ENCODE measurements at places on chromosomes 3 and 15.

GRCh38 chr3:120348065-120348990, 826 bp downstream of the LRRC58 start:
- peak; percentile 33 for DNase-seq

GRCh38 chr3:192747746-192748145, 20.4 kb upstream of the FGF12 start:
- no peak for DNase-seq

- no peak for DNase-seq
Observed at GRCh38 chr15:89442671-89443307, 53.6 kb downstream of the RHCG start.

DNA sequence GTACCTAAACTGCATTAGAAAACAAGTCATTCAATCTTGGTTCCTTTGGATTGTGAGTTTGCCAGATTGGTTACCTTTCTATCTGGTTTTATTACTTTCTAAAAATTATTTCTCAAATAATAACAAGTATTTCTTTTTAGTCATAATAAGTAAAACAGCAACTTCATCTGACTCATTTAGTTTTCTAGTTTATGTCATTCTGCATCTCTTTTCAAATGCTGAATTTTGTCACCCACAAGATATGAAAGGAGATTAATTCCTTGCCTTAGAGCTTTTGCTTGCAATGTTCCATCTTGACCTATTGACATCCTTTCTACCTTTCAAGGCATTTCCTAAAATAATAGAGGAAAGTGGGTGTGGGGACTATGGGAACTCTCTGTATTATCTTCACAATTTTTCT, 253.6 kb upstream of the PEX5L start:
- DNase-seq = no peak

DNA sequence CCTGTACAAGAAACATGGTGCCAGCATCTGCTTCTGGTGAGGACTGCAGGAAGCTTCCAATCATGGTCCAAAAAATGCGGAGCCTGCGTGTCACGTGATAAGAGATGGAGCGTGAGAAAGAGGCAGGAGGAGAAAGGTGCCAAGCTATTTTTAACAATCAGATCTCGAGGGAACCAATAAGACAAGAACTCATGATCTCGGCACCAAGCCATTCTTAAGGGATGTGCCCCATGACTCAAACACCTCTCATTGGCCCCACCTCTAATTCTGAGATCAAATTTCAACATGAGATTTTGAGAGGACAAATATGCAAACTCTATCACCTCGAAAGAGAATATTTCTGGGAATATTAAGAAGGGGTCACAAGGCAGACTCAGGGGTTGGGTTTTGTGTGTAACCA, 107.2 kb downstream of the PYDC2 start:
- DNase-seq = no peak

DNA sequence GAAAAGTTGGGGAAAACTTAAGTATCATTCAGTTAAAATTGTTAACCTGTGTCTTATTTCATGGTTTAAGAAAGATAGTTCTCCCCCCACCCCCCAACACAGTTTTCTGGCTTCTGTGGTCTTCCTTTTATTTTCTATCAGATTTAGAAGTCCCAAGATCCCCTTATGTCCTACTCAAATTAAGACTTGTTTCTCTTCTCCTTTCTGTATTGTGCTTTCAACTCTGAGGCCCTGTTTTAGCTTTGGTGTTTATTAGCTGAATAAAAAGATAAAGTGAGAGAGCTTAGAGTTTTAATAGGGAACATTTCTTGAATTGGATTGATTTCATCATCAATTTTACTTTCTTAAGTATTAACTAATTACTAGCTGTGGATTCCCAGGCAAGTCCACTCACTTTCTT, 62.6 kb downstream of the AKAP13 start:
- DNase-seq = no peak

- no peak for DNase-seq
Observed at GRCh38 chr3:185900228-185900627, 37.6 kb downstream of the TRA2B start.

- DNase-seq = no peak
Observed at GRCh38 chr15:38130205-38130567, 122.5 kb upstream of the SPRED1 start.

DNA sequence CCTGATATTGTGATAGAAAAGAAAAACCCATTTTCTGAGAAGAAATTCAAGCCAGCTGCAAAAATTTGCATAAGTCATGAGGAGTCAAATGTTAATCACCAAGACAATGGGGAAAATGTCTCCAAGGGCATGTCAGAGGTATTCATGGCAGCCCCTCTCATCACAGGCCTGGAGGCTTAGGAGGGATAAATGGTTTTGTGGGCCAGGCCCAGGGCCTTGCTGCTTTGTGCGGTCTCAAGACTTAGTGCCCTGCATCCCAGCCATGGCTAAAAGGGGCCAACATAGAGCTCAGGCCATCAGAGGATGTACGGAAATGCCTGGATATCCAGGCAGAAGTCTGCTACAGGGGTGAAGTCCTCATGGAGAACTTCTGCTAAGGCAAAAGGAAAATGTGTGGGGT, 631.1 kb downstream of the NLGN1 start:
- no peak for DNase-seq

GRCh38 chr15:68220489-68220888, 9.0 kb downstream of the CLN6 start:
- no peak for DNase-seq

GRCh38 chr15:47820747-47821319, 103.5 kb downstream of the SEMA6D start:
- no peak for DNase-seq

DNA sequence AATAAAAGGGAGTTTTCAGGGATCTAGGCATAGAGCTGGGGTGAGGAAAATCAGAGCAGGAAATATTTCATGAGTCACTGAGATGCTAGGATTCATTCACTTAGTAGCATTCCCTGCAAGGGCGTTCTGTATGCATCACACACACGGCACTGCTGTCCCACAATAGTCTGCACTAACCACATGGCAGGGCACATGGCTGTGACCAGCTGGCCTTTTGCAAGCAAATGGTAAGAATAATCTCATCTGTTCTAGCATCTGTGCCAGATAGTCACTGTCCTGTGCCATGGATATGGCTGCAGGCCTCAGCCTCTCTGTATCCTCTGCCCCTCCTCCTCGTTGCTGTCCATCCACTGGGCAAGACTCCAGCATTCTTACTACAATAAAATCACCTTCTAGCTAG, 37.8 kb downstream of the BOC start:
- DNase-seq = no peak

DNA sequence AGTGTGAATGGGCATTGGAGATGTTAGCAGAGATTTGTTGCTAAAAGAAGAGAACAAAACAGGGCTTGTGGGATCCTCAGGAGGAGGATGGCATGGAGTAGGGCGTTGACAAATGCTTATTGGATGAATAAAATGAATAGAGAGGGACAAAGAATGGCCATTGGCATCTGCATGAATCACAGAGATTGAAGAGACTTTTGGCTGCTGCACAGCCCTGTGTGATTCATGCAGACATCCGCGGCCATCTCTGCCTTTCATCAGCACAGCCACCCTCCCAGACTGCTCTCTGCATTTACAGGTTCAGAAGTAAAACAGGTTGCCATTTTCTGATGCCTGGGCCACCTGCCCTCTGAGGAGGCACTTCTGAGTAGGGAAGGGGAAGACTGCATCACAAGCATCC, 397.9 kb downstream of the EPHB1 start:
- DNase-seq = no peak

- no peak for DNase-seq
Observed at GRCh38 chr15:98803228-98804056, 155.1 kb downstream of the IGF1R start.

GRCh38 chr3:49721896-49722781, 1.6 kb downstream of the GMPPB start:
- DNase-seq = no peak

- DNase-seq = no peak
Observed at GRCh38 chr15:77612958-77613601, 19.6 kb downstream of the LINGO1 start.

GRCh38 chr3:105503191-105503593, 136.5 kb downstream of the ALCAM start:
- no peak for DNase-seq

DNA sequence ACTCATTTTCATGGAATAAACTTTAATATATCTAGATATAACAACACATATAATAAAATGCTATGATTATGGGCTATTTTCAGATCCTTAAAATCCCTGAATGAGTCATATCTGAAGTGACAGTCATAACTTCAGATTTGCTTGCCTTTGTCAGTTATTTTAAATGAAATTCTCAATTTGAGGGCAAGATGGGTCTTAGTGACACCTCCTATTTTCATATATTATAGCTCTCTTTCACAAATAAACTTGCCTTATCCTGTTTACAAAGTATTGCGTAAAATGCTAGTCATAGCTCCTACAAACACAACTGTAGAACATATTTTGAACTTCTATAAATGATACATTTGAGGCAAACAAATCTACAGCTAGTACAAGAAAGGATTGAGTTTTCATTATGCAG, 6.2 kb upstream of the THRB start:
- no peak for DNase-seq

GRCh38 chr15:99764522-99764921, 31.3 kb upstream of the LYSMD4 start:
- DNase-seq = no peak

GRCh38 chr3:67601385-67601784, 53.0 kb downstream of the SUCLG2 start:
- no peak for DNase-seq

GRCh38 chr15:89833966-89834365, 19.3 kb upstream of the ANPEP start:
- DNase-seq = no peak

DNA sequence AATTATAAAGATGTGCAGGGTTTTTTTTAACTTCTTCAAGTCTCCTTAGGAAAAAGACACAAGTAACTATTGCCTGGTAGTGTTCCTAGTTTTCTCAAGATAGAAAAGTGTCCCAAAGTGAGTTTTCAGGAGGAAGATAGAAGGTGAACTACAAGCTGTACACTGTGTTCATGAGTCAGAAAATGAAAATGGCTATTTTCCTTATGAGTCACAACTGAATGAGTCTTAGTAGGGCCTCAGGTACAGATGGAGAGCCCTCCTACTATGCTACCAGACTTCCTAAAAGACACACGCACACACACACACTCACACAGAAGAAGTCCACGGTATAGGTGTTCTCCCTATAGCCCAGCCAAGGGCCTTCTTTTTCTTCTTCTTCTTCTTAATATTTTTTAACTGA, 3.1 kb downstream of the MYO1E start:
- no peak for DNase-seq

DNA sequence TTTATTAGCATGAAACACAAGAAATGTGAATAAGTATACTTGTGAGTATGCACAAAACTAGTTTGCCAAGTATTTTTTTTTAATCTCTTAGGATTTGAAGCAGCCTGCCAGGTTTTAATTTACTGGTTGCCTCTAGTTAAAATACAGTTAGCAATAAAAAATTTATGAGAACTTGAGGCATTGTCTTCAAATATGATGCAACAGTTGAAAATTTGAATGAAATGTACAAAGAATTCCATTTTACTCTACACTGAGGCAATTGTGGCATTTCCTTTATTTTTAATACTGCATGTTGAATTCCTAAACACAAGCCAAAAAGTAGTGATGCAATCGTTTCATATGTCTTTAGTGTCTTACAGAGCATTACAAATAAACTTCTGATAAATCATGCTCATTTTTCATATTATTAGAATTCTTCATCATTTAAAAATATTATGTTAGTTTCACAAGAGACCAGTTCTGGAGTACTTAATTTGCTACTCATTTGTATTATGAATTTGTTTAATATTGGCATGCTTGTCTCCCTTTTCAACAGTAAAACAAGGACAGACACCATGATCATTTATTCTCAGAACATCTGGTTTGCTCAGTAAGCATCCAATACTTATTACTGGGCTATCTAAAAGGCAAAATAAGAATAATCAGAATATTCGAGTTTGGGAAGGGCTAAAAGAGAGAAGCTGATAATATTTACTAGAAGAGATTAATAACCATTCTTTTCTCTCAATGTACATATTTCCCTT, 124.8 kb upstream of the PTX3 start:
- no peak for DNase-seq

DNA sequence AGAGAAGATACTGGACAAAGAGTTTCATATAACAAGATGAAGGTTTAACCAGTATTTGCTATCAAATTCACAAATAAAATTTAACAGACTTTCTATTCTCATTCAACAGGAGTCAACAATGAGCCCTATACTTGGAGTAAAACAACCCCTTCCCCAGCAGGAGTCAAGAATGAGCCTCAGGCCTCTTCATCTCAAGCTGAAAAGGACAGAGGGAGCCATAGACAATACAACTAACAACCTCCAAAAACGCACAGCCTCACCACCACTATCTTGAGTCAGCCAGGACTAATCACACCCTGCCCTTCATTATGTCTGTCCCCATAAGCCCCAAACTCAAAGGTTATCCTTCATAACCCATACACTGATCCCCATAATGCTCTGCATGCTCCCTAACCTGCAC, 36.4 kb downstream of the ETFA start:
- no peak for DNase-seq

DNA sequence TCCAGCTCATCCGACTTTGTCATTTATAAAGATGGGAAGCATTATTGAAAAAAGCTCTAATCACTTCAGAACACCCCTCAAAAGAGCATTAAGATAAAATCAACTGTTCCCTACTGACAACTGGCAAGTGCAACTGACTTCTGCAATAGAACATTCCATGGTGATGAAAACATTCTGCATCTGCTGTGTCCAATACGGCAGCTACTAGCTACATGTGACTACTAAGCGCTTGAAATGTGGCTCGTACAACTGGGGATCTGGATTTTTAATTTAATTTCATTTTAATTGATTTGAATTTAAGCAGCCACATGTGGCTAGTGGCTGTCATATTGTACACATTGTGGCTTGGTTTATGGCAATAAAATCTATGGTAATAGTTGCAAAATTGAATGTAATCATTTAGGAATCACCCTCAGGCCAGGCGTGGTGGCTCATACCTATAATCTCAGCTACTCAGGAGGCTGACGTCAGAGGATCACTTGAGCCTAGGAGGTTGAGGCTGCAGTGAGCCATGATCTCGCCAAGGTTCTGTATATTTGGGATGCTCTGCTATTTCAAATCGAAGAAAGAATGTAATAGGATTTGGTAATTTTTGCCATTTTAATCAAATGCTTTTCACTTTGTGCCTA, 390.3 kb downstream of the GABRB3 start:
- DNase-seq = no peak

DNA sequence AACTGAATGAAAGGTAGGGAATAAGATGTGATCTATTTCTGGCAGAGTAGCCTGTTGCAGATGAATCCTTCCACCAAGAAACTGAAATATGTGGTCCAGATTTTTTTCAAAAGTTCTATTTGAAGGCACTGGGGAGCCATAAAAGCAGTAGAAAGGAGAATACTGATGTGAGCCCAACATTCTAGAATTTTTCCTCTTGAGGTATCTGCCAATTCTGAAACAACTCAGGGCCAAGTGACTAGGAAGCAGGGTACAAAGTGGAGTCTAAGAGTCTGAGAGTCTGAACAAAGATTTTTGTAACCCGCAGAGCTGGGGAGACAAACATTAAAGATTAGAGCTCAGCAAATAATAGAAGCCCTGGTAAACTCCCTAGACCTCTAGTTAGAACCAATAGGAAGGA, 58.3 kb upstream of the SLCO3A1 start:
- DNase-seq = no peak
